Stimulated activated CD4-positive, alpha-beta T cell treated with anti-CD3 and anti-CD28 coated beads, Interleukin-12 subunit alpha, Interleukin-12 subunit beta, amount 100 ng/mL, for 48 hours (primary cell): ENCODE measurements at places on chromosomes 3 and 15.

GRCh38 chr15:72242775-72243370, 11.9 kb upstream of the PKM start:
- no peak for DNase-seq

GRCh38 chr3:58335652-58335947, 2.9 kb downstream of the PXK start:
- no peak for DNase-seq

DNA sequence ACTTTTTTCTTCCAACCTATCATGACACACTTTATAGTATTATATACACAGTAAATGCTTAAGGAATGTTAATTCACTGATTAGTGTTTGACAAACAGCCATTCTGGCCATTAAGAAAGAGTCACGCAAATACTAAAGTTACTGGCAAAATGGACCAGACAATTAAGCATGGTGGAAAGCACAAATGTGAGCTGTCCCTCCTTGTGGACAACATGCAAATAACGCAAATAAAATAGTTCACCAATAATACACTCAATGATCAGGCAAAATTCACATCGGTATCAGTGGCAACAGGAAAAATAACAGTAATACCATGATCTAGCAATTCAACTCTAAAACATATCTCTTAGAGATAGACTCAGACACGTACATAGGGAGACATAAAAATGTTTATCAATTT, 71.7 kb downstream of the NEDD4 start:
- DNase-seq: no peak

GRCh38 chr3:54056521-54056920, 65.8 kb upstream of the CACNA2D3 start:
- DNase-seq: no peak

DNA sequence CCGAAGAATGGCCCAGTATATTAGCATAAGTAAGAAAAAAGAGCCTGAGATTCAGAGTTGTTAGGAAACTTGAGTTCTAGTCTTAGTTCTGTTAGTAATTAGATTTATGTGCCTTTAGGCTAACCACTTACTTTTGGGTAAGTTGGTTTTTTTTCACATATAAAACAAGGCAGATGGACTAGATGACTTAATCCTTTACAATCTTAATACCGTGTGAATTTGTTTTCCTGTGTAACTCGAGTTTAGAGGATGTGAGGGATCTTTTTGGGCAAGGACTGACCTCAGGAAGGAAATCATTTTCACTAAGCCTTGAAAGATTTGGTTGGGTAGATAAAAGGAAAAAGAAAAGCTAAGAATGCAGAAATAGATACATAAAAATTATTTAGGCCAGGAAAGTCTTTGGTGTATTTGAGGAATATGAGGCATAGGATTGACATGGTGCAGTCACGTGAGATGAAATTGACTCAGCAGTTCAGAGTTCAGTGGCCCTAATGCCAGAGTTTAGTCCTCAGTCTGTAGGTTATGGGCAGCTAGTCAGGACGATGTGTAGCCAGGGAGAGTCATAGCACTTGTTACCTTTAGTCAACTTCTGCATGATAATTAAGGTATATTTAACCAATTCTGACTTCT, 34.6 kb downstream of the PAK2 start:
- DNase-seq: no peak
